ENCODE measurements at places on chromosomes 3 and 15.

- no peak for DNase-seq
These were observed 62.4 kb upstream of the STAC start for GRCh38 chr3:36317915-36318314.

DNA sequence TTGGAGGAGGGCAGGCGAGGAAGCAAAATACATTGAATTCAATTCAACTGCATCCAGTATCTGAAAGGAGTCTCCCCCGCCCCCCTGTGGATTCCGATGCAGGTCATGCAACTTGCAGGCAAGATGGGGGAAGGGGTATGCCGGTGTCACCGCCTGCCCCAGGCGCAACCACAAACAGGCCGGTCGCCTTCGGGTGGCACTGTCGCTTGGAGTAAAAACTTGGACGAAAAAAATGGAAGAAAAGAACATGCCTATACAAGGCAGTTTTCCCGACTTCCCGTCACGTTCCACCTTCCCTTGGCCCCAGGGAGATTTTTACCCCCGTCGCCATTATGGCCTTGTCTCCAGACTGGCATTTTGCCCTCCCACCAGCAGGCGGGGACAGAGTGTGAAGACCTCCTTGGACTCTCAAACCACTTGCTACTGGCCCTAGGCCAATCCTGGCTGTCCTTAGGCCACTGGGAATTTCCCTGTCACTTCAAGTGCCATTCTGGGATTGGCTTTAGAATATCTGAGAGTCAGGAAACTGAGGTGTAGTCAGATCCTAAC lies 1.6 kb upstream of the NTRK3 start:
- DNase-seq = no peak

- DNase-seq = no peak
These were observed at the start of gene LSMEM2 for GRCh38 chr3:50278880-50279224. Gene LSMEM2 (plus strand): TSS chr3:50279087. CDS start chr3:50279114, 27 bp downstream.

DNA sequence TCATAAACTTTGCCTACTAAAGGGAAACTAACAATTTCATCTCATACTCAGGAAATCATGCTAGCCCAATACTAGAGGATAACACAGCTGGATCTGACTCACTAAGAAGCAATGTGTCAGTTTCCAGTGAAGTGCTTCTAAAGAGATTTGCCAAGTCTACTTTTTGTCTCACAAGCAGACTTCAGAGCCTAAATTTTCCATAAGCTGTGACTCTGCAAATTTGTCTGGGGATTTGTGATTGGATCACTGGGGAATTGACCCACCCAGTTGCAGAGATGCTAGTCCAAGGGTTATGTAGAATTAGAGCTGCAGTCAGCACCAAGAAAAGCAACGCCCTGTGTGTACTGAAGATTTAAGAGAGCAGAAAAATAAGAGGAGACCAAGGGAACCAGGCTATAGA lies 647.1 kb downstream of the NTRK3 start:
- DNase-seq = no peak

DNA sequence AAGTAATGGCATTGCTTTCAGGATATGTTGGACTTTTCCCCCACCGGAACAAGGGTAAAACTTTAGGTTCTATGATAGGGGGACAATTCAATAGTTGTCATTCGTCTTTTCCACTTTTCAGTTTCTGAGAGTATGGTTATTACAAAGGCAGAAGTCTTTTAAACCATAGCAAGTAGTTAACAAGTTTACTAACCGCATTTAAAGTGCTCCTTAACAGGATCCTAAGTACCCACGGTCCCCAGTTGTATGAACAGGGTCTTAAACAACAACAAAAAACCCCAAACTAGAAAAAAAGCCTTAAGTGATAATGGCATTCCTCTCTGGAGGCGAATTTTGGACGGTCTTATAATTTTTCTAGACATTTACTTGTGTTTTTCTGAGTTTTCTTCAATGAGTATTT lies 831 bp downstream of the IFT57 start:
- no peak for DNase-seq

DNA sequence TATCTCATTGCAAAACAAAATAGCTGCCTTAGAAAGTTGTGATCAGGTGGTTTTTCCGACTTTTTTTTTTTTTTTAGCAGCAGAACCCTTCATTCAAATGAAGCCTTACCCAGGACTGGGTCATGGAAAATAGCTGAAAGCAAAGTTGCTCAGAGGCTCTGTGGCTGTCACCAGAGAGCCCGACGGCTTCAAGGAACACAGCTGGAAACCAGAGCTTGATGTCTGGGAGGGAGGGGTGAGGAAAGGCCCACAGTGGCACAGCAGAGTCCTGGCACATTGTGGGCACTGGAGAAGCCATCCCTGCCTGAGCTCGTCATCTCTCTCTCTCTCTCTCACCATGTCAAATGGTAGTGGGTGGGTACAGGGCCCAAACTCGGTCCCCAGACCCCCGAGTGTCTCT lies 77.5 kb downstream of the RPN1 start:
- no peak for DNase-seq

DNA sequence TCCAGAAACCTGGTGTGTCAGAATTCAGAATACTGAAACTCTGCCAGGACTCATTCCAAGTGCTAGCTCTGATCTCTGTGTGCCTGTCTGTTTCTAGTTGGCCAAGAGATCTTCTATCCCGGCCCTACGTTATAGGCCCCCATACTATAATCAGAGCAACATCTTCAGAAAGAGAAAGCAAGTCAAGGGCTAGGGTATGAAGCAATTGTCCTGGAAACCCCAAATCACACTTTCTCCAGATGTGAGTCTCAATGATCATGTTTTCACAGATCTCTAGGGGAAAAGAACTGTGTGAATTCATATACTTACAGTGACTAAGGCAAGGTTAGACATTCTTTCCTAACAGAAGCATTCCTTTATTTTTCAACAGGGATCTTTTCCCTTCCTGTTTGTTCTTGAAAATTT lies 309.7 kb downstream of the SLC9A9 start:
- no peak for DNase-seq

DNA sequence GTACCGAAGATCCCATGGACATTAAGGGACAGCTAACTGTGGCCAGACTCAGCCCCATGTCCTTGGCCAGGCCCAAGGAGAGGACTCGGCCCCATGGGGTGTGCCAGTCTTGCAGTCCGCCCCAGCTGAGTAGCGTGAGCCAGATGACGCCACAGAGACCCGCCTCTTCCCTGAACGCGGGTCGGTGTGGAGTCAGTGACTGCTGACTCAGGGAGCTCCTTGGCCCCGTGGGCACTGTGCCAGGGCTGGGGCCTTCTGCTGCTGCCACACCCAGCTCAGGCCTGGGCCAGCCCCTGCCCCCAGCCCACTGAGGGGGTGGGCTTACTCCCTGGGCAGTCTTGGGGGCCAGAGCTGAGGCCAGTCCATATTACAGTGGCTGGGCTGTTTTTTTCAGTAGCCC lies 52.8 kb downstream of the PLXNA1 start:
- no peak for DNase-seq

DNA sequence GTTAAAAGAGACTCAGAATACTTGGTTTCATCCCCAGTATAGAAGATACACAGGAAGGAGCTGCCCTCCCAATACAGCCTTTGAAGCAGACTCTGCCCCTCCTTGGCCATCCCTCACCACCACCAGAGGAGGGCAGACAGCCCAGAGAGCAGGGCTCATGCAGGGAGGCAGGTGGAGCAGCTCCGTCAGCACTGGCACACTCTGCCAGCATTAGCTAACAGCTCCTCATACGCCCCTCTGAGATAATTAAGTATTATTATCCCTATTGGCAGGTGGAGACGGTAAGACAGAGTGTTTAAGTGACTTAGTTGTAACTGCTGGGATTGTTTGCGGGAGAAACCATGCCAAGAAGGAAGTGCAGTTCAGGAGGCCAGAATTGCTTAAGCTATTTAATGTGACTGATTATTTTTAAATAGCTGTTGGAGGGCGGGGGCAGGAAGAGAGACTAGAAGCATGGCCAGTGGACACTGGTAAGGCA lies 434.0 kb downstream of the EPHB1 start:
- DNase-seq = no peak

DNA sequence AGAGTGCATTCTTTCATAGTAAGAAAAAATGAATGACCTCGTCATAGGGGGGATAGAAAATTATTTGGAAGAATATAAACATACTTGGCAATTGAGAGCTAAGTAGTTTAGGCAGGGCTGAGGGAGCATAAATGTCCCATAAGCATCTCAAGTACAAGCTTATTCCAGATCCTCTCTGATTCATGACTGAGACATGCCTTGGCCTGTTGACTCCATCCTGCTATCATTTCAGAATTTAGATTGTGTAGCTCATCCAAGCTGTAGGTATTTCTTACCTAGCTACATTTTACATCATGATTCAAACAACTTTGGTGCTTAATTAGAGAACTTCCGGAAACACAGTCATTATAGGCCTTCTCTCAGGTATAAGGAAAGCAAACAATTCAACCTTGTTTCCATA lies 12.3 kb downstream of the POGLUT1 start:
- DNase-seq = no peak

DNA sequence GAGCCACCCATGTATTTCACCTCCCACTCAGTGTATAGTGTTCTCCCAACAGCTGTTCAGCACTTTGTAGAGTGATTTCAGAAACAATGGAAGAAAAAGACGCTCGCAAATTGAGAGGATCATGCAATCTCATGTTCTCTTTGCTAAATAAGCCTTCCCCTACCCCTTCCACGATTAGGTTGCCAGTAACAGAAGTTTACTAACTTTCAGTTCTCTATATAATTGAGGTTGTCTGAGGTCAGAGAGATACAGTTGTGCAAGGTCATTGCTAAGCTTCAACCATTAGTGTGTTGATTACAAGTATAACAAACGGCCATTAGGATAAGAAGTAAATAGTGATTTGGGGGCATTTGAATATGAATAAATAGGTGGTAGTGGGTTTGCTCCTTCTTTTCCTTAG lies 99.6 kb downstream of the TUSC7 start:
- DNase-seq = no peak

DNA sequence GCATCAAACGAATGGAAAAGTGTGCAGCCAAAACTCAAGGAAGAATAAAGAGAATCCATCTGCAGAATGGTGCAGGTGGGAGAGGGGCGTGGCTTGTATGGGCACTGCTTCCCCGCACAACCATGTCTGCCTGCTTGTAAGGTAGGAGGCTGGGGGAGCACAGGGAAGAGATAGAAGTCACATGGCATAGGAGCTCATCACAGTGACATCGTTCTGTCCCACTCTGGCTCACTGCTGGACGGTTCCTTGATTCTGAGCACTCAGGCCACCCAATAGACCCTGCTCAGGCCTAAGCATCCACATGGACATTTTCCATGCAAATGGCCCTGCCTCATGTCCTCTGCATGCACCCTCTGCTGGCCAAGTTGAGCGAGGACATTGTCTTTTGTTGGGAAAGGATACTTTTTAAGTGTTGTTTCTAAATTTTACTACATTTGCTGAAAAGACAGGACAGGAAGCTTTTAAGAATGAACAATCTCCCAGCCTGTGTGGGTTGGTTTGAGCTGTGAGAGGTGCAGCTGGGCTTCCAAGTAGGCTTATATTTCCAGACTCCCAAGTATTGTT lies 3.1 kb downstream of the MYLK start:
- no peak for DNase-seq

DNA sequence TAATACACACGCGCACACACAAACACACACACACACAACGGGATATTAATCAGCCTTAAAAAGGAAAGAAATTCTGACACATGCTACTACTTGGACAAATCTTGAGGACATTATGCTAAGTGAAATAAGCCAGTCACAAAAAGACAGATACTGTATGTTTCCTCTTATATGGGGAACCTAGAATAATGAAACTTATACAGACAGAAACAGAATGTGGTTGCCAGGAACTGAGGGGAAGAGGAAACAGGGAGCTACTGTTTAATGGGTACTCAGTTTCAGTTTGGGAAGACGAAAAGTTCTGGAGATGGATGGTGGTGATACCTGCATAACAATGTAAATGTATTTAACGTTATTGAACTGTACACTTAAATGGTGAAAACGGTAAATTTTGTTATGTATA lies 20.2 kb downstream of the ICE2 start:
- DNase-seq = no peak

DNA sequence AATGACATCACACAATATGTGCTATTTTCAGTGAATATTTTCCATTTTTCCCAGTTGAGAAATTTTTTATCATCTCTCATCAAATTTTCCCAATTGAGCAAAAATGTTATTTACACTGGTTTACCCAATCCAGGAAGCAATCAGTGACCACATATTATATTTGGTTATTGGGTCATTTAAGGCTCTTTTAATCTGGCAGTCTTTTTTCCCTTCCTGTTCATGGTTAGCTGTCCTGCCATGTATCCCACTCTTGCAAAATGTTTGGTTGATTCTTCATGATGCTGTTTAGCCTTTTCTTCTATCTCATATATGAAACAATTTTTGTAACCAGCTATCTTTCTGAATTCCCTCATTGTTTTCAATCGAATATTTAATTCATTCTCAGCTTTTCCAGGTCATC lies 626.0 kb downstream of the RBMS3 start:
- no peak for DNase-seq

DNA sequence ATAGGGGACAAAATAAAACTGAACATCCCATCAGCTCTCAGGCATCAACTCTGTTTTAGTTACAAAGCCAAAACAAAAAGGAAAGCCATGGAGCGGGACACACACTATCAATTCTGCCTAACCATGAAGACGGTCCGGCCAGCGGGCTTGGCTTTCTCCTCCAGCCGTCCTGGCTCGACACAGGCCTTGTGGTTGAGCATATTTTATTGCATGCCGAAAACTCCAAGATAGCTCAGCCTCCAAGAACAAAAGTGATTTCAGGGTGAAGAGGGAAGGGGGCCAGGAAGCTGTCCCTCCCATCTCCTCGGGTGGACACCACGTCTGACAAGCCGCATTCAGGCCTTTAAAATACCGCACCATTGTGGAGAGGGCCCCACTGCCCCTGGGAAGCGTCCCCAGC lies 31.2 kb downstream of the WNT5A start:
- DNase-seq = no peak

- no peak for DNase-seq
These were observed 11.6 kb downstream of the TSEN2 start for GRCh38 chr3:12495749-12496452.

DNA sequence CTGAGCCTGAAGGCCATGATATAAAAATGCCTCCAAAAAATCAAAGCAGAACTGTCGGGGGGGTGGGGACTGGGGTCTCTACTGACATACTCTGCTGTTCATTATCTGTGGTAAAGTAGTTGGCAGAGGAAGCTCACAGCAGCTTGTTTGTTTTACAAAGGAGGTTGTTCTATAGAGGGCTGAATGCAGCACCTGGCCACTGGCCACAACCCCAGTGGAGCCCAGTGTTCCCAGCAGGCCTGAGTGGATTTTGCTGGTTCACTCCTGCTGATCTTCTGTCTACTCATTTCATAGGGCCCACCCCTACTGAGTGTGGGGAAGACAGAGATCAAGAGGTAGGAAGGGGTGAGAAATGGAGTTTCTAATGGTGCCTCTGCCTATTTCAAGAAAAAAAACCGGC lies 125.5 kb downstream of the DIPK2A start:
- DNase-seq = no peak
